ENCODE measurements at places on chromosomes 6 and 20.

GRCh38 chr6:67722861-67723261 is 912.2 kb upstream of the ADGRB3 start:
- DNase-seq, result no peak

- DNase-seq, result no peak
Measured at GRCh38 chr6:25166955-25167748, 112.0 kb upstream of the CARMIL1 start.

GRCh38 chr6:99287523-99287922 is 62.0 kb downstream of the FAXC start:
- no peak for DNase-seq

- no peak for DNase-seq
Measured at GRCh38 chr20:23381876-23382275, 19.9 kb downstream of the GZF1 start.

- no peak for DNase-seq
Measured at GRCh38 chr20:49704932-49705336, 8.7 kb downstream of the B4GALT5 start.

GRCh38 chr6:29590218-29590808 is 5.4 kb downstream of the OR2H2 start:
- no peak for DNase-seq

DNA sequence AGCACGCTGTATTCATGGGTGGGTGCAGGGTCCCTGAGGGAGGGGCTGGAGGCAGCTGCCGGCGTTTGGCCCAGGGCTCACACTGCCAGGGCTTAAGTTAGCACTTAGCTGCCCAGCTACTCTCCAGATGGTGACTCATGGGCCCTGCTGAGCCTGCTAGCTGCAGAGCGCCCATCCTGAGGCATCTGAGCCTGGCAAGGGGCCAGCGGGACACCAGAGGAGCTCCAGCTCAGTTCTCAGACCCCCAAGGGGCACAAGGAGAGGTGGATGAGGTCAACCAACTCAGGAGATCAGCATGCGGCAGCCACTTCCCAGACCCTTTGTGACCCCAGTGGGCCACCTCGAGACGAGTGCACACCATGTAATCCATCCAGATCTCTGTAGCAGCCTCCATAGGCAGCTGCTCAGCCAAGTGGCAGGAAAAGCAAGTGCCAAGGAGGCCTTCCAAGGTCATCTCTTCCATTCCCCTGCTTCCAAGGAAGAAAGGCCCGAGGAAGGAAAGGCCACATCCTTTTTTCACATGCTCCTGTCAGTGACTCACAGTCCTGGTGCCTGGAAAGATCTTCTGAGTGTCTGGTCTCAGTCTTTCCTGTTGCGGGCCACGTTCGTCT is 35.3 kb downstream of the FOXP4 start:
- DNase-seq, result no peak

DNA sequence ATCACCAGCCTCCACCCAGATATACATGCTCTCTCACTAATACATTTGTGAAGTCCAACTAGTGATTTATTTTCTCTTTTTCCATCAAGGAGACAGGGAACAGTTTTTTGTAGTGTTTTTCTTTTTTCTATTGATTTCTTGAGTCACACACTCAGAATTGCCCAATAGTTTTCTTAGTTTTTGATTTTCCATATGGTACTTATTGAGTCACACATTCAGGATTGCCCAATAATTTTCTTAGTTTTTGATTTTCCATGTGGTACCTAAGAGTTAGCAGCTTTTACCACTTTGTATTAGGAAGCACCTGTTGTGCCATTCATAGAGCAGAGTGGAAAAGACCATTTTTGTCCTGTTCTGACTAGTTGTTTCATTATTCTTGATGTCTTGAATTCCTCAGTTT is 1268.8 kb downstream of the EPHA7 start:
- DNase-seq, result no peak

GRCh38 chr20:13910492-13910891 is 79.9 kb downstream of the SEL1L2 start:
- DNase-seq, result no peak

- DNase-seq, result no peak
Measured at GRCh38 chr20:25053255-25054031, 4.5 kb downstream of the ACSS1 start.

DNA sequence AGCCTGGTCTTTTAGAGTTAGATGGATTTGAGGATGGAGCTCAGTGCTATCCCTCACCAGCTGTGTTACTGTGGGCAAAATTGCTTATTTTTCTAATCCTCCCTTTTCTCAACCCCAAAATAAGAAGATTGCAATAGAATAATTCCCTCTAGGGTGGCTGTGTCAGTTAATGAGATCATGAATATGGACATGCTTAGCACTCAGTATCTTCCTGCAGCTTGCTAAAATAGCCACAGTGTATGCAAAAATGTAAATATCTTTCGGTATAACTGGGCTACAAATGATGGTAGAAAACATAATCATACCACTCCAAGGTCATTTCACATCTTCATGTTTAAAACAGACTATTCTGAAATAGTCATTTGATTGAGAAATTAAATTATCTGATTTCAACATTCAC is 35.7 kb downstream of the ZNF334 start:
- DNase-seq, result no peak

DNA sequence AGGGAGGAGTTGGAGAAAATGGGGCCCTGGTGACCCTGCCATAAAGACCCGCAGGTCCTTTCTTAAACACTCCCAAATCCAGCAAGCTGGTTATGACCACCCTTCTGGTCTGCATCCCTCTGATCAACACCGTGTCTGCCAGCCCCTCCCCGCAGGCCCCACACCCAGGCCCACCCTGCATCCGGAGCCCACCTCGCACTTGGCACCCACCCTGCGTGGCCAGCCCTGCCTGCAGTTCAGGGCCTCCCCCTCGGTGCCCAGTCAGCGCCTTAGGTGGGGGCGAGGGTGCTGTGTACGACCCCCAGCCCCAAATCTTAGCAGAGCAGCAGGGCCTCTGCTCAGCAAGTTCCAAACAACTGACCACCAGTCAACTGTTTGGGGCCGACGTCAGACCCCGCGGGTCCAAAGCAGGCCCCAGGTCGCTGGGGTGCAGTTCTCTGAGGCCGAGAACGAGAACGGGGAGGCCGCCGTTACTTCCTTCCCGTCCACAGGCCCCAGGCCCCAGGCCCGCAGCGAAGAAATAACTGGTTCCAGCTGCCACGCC is 1.2 kb downstream of the ACSS1 start:
- DNase-seq, result no peak

DNA sequence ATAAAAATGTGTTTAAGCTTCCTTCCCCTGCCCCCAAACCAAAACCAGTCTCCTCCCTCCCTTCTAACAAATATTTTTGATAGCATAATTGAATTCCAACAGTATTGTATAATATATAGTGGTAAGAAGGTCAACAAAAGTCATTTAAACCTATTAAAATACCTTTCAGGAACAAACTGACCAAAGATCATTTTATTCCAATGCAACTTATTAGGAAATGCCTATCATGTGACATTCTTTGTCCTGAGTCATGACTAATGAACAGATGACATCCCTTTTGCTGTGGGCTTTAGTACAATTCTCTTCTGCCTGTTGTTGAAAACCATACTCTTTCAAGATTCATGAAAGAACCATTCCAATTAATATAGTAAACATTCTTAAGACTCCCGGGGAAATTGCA is 51.5 kb upstream of the TRAF3IP2 start:
- DNase-seq, result no peak

DNA sequence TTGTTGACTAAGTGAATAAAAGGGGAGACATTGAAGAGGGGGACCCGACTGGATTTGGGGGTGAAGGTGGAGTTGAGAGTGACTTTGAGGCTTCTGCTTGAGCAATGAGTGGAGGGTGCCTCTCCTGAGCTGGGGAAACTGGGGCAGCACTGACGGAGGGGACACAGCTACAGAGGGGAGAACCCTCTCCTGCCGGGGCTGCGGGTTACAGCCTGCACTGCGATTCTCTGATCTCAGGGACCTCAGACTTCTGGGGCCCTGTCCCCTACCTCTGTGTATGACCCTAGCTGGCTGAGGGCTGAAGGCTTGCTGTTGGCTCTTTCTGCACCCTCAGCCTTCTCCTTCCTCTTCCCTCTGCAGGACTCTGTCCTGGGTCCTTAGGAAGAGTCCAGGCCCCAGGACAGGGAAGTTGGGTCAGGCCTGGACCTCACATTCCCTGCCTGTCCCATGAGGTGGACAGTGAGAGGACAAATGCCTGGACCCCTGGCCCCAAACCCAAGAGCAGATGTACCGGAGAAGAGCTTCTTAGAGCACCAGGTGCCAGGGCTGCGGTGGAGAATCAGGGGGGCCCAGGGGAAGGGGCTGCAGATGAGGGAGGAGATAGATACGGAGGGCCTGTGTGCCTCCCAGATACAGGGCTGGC is 13.7 kb upstream of the FAM110A start:
- DNase-seq, result no peak

- no peak for DNase-seq
Measured at GRCh38 chr6:123171341-123172115, 175.5 kb downstream of the CLVS2 start.

- DNase-seq, result no peak
Measured at GRCh38 chr20:39311851-39312506, 349.8 kb downstream of the DHX35 start.

GRCh38 chr6:133128191-133128590 is 113.0 kb upstream of the EYA4 start:
- DNase-seq, result no peak

DNA sequence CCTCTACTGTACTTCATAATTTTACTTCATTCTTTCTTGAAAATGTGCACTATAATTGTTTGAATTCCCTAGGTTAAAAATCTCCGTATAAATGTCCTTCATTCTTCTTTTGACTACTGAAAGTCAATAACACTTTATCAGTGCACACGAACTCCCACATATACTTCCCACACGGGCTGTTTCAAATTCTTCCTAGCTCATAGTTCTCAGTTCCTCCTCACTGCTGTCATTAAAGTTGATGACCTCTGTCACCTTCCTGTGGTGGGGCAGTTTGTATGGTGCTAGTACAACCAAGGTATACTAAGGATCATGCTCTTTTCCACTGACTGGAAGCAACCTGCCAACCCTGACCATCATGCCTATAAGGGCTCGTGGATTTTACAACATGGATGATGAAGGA is 40.0 kb upstream of the CD2AP start:
- no peak for DNase-seq

- no peak for DNase-seq
Measured at GRCh38 chr20:24497851-24498250, 28.4 kb downstream of the SYNDIG1 start.

GRCh38 chr6:109332748-109333147 is 49.5 kb downstream of the CD164 start:
- no peak for DNase-seq

DNA sequence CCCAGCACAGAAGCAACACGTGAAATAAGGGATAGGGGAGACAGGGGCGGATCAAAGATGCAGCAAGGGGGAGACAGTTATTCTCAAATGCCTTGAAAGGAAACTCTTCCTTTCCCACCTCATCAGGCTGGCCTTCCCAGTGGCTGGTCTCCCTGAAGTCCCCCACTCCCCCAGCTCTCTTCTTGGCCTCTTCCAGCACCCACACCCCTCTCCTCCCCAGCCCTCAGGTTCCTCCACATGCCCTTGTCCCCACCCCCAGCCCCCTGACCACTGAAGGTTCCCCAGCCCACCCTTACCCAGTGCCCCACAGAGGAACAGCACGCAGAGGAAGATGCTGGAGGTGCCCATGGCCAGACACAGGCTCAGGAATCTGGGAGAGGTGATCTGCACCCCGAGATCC is 1.7 kb upstream of the LY6G6D start:
- DNase-seq, result no peak

- no peak for DNase-seq
Measured at GRCh38 chr20:16314320-16314719, 258.9 kb downstream of the KIF16B start.

DNA sequence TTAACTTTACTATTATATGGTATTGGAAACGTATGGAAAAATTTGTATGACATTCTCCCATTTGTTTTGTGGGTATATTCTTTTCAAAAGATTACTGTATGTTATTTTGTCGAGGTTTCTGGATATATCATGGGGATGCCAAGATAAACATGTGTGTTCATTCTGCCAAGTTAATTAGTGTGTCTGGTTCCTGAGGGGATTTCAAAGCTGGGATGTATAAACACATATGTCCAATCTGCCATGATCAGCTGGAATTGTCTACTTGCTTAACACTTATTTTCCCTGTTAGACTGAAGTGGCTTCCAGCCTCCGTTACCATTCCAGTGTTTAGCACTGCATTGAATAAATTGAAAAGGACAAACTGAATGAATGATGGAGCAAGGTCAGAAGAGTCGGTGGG is 86.2 kb downstream of the DNAH8 start:
- DNase-seq, result no peak

DNA sequence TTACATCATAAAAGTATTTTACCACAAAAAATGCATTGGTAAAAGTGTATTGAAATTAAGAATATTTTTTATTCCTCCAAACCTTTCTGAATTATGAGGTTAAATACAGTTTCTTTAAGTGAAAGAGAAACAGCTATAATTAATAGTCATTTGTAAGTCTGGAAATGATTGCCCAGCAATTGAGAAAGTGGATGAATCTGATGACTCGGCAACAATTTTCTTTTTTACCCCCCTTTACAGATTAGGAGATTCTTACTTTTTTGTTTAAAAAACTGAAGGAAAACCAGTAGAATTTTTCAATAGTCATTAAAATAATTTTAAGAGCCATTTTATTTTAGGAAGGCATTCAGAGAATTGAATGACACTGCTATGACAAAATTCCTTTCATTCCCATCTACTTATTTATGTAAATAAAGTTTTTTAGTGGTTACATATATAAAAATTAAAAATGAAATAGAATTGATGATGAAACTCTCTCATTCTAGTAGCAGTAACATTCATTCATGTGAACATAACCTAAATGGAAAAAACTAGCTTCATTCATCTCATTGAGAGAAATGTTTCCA is 169.6 kb upstream of the PRND start:
- DNase-seq, result no peak

- no peak for DNase-seq
Measured at GRCh38 chr6:62746968-62747367, 460.9 kb upstream of the KHDRBS2 start.
